Stimulated activated CD8-positive, alpha-beta memory T cell treated with anti-CD3 and anti-CD28 coated beads, Interleukin-7, amount 100 ng/mL, for 24 hours (primary cell): ENCODE measurements at places on chromosomes 6 and 20.

GRCh38 chr6:120278689-120279396 is 929.3 kb upstream of the MAN1A1 start:
- no peak for DNase-seq

DNA sequence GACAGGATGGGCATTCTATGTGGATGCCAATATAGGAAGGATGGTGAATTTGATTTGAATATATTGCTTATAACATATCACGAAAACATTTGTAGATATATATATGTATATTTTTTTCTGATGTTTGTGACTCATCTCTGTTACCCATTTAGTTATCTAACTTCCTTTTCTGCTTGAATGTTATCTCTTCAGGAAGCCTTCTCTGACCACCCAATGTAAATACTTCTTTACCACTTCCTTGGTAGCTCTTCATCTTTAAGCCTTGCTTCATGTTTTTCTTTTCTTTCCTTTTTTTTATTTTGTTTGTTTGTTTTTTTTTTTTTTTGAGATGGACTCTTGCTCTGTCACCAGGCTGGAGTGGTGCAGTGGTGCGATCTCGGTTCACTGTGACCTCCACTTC is 260.5 kb upstream of the EPHA7 start:
- DNase-seq = no peak

GRCh38 chr20:1857466-1857865 is 37.7 kb upstream of the SIRPA start:
- no peak for DNase-seq

DNA sequence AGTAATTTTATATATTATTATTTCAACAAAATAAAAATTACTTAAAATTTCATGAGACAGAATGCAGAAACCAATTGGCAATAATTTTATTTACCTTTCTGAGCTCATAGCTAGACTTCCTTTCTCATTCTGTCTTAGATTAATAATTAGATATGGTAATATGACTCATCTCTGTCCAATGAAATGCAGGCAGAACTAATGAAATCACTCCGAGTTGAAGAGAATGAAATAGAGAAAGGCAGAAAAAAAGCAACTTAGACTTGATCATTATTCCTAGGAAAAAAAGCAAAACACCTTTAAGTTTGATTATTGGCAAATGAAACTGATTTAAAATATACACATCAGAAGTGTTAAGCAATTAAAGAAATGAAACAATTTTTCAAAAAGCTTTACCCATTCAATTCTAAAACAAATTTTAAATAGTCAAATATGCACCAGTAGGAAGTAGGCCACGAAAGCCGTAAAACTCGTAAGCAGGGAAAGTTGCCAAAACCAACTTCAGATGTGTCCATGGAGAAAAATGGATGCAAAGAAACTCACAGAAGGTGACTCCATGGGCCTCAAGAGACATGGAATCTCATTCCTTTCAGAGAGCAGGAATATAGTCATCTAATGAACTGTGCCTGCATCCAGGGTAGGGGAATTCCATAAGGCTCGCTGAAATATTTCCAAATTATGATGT is 293.8 kb upstream of the RGS17 start:
- no peak for DNase-seq

- no peak for DNase-seq
Observed at GRCh38 chr20:44748005-44748370, 2.3 kb downstream of the KCNK15 start.

DNA sequence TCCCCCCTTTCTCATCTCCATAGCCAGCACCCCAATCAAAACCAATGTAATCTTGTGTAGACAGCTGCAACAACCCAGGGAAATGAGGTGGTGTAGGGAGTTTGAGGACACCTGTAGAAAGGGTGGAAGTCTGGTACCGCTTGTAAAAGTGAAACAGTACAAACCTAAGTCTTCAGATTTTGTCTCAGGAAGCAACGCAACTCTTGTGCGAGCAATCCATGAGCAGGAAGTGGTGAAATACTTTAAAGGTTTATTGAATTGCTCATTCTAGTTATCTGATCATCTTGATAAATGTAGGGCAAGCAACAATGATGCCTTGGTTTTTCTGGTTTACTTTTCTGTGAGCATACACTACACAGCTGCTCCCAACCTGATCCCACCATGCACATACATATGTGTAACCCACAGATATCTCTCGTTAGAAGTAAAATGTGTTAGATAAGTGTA is 71.1 kb upstream of the THEMIS start:
- no peak for DNase-seq

DNA sequence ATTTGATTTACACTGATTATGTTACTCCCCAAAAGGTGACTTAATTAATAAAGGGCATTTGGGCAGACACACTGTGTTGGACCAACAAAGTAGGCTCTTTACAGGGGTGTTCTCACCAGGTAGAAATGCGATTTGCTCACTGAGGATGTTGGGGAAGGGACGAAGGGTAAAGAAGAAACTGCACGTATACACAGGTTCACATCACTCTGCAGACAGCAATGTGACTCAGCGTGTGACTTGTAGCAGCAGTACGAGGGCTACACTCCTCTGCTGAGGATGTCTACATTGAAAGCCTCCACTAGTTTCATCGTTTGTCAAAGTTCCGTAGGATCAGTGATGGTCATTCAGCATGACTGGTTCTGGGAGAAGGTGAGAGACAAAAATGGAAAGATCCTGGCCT is 52.7 kb upstream of the TMEM181 start:
- no peak for DNase-seq

DNA sequence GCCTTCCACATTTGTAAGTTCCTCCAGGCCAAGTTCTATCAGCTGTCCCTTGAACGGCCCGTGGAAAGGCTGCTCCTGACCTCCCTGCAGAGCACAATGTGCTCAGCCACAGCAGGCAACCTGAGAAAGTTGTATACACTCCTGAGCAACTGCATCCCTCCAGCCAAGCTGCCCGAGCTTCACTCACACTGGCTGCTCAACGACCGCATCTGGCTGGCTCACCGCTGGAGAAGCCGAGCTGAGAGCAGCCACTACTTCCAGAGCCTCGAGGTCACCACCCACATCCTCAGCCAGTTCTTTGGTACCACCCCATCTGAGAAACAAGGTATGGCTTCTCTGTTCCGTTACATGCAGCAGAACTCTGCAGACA is 2.1 kb downstream of the ZSWIM1 start:
- no peak for DNase-seq

DNA sequence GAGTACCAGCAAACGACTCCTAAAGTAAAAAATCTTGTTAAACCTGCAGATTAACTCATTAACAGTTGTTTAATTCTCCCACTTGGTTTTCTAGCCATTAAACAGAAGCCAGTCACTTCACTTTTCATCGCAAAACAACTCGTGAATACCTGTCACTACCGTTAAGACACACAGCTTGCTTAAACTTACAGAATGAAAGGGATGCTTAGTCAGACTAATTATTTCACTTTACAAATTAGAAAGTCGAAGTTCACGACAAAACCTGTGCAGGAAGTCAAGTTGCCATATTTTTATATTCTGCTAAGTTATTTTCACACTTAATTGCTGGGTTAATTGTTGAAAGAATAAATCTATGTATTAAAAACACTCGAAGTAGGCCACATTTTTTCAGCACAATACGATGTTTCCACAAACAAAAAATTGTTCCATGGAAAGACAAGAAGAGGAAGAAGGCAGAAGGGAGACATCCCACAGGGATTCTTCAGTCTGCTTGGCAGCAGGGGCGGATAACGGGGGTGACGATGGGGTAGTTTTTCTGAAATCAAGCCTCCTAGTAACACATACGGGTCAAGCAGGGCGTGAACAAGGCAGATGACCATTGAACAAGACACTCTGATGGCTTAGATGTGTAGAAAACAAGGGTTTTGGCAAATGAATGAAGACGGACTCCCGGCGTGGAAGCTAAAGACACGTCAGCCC is 933 bp downstream of the SSR1 start:
- DNase-seq = no peak

DNA sequence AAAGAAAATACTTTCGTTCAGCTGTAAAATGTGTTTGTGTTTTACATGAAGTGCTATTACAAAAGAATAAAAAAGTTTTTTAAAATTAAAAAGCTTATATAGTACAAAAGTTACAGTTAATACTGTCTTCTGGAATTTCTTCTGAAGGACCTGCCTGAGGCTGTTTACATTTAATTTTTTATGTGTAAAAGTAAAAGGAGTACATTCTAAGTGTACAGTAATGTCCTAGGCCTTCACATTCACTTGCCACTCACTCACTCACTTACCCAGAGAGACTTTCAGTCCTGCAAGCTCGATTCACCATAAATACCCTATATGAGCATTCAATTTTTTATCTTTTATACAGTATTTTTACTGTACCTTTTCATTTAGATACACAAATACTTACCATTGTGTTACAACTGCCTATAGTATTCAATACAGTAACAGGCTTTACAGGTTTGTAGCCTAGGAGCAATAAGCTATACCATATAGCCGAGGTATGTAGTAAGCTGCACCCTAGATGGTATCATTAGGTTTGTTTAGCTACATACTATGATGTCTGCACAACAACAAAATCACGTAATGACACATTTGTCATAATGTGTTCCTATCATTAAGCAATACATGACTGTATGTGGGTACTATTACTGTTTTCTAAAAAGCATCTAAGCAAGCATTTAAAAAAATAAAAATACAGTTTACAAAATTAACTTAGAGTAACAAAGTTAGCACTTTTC is 33.0 kb downstream of the RNF146 start:
- no peak for DNase-seq

- DNase-seq = no peak
Observed at GRCh38 chr6:28771401-28772267, 152.2 kb downstream of the TRIM27 start.

- no peak for DNase-seq
Observed at GRCh38 chr20:29319725-29320124, 1937.7 kb upstream of the DEFB115 start.

GRCh38 chr6:17656644-17657043 is 50.1 kb downstream of the NUP153 start:
- DNase-seq = no peak

GRCh38 chr6:49892280-49892679 is 25.9 kb upstream of the CRISP1 start:
- no peak for DNase-seq

DNA sequence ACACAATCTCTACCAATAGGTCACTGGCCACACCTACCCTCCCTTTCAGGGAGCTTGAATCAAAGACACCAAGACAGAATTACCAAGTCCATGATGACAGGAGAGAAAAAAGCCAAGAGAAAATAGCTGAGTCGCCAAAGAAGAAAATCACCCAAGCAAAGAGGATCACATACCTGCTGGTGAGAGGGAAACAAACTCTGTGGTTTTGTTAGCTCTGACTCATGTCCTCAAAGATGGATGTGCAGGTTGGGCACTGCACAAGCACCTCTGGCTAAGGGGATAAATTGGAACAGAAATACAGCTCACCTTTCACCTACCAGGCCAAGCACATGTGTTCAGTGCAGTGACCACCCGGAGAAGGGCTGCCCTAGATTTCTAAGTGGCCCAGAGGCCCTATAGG is 114.8 kb downstream of the TFAP2A start:
- no peak for DNase-seq

DNA sequence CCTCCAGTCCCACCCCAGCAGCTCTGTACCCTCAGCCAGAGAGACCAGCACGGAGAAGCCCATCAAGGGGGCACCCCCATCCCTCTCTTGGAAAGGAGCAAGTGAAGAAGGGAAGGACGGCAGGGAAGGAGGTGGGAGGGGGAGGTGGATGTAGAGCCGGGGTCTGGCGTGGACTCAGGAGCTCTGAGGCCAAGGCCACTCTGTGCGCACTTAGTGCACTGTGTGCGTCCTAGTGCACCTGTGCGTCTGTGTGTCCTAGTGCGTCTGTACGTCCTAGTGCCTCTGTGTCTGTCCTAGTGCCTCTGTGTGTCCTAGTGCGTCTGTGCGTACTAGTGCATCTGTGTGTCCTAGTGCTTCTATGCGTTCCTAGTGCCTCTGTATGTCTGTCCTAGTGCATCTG is 54.2 kb downstream of the DSTN start:
- no peak for DNase-seq

DNA sequence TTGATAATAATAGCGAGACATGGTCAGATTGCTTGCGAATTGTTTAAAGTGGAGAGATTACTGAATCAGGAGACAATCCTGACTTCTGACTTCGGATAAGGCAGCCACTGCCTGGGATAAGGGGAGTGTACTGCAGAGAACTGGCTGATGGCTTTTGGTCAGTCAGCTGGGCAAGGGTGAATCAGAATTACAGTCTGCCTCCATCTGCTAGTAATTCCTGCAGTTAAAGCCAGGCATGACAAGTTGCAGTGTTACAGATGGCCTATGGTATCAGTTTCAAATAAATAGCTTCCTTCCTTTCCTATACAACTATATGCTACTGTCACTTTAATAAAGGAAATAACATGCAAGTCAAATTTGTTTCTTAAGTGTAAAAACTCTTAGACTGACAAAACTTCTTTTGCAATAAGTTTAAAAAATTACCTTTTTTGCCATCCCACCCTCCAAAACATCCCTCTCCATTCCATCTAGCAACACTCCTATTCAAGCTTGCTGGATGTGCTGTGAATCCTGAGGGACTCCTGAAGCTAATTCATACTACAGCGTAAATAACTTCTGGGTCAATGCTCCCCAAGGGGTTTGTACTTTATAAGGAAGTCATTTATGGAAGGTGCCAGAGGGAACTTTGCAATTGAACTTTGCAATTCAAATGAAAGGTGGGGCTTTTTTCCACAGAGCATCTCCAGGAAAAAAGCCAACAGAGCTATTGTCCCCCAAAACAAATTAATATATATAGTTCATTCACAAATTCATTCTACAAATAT is 245.2 kb downstream of the ADGRB3 start:
- no peak for DNase-seq
